ENCODE measurements at places on chromosomes 1 and 21. TPM values are rescaled to one million over a fixed set of nuclear protein-coding genes. Genes with fewer than 3 reads are reported as not detected.

DNA sequence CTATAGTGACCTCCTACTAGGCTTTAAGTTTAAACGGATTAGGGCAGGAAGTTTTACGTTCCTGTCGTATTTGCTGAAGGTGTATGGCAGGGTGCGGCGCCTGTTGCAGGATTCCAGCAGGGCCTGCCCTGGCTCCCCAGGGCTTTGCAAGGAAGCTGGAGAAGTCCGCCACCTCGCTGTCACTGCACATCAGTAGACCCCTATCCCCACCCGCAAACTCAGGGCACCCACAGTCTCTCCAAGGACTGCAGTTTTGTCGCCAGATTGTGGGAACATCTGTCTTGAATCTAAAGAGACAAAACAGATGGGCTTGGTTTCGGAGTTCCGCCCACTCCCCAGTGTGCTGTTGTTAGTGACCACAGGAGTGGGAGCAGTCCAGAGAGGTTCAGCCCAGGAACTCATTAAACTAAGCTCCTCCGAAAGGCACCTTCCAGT is 110.8 kb downstream of the CDC7 start:
- DNase-seq = no peak

Gene GJA5
- 77.2 TPM for total RNA-seq

DNA sequence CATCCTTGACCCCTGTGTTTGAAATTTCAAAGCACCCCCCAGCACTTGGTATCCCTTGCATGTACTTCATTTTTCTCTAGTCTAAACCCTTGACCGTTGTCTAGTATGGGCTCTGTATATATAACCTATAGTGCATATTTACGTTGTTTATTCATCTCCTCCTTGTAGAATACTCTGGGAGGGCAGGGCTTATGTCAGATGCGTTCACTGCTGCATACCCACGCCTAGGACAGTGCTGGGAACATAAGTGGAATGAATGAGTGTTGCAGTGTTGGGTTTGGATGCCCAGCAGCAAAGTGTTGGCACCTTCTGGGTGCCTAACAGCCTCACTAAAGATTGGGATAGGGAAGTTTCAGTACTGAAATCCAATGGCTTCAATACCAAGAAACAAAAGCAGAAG is 17.6 kb upstream of the BLACAT1 start:
- DNase-seq = no peak

GRCh38 chr1:233361876-233362275 is 34.4 kb downstream of the MAP3K21 start:
- no peak for DNase-seq

DNA sequence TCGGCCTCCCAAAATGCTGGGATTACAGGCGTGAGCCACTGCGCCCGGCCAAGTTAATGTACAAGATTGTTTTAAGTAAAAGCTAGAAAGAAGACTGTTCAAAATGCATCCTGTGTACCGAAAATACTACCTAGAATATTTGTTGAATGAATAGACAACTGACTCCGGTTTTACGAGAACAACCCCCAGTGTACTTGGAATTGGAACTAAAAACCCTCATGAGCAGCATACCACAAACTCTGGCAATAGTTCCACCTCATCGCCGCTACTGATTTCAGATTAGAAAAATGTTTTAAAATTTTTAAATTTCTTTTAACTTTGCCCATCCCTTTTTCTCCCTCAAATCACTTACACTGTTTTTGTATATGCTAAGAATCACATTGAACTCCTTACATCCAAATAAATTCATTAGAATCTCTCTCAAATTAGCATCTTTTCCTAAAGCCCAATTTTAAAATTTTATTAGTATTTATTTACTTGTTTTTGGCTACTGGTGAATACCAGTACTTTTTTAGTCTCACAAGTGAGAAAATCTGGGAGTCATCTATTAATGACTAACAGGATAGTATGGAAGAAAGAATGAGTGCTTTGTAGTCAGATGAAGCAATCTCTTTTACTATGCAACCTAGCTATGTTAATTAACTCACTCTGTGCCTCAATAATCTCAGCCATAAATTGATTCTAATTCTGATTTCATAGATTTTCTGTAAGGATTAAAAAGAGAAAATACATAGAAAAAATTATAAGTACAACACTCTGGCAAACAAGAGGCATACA is 95.1 kb downstream of the GPATCH2 start:
- no peak for DNase-seq

- no peak for DNase-seq
Observed at GRCh38 chr1:187960125-187960638, 1131.4 kb downstream of the PLA2G4A start.

Gene GRHL3
- total RNA-seq = not detected
